Activated CD4-positive, alpha-beta T cell treated with anti-CD3 and anti-CD28 coated beads, Interleukin-2, amount 50 U/mL, for 4 hours (primary cell): ENCODE measurements at places on chromosomes 4 and X.

GRCh38 chr4:138405934-138406567, 163.9 kb upstream of the SLC7A11 start:
- no peak for DNase-seq

DNA sequence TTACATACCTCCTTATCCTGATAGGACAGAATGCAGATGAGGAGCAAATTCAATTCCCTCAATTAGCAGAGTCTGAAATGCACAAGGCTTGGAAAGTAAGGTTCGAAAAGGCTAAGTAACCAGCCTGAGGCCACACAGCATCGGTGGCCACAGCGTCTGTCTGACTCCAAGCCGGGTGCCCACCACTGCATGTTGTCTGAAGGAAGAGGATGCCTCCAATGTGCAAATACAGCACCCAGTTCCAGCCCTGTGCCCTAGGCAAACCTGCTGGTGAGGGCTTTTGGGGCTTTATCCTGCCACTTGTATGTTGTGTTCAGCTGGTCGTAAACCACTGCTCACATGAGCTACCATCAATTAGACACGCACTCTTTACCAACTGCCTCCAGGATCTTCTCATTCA, 48.6 kb upstream of the PPP2R2C start:
- DNase-seq, result no peak

GRCh38 chrX:50470103-50471031, at the start of gene DGKK:
Gene DGKK, minus strand, starts transcription at chrX:50470825. Its CDS starts 147 bp downstream, at chrX:50470678.
- no peak for DNase-seq

DNA sequence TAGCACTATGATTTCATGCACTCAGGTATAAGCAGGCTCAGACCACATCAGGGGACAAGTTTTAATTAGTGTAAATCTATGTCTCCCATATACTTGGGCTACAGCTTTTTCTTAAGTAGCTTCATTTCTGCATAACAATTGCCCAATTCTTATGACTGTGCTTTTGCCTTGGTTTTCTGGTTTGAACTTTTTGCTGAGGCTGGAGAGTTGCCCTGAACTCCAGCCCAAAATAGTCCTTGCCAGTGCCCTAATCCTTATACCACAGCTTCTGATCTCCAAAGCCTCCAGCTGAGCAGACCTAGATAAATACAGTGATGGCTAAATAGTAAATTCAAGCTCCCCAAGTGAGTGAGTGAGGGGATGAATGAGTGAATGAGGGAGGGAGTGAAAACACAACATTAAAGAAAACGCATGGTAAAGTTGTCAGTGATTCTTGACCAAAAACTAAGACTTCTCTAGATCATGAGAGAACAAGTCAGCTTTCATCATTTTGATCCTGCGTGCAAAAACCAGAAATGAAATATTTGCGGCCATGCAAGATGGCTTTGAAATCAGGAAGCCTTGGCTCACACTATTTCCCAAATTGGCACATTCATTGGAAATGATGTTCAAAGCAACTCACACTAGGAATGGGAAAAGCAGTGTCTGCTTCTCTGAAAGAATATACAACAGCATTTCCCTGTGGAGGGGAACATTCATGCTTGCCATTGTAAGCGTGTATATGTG, 437.1 kb upstream of the CTSO start:
- no peak for DNase-seq

GRCh38 chr4:74661427-74662201, 132.7 kb downstream of the BTC start:
- DNase-seq, result no peak

DNA sequence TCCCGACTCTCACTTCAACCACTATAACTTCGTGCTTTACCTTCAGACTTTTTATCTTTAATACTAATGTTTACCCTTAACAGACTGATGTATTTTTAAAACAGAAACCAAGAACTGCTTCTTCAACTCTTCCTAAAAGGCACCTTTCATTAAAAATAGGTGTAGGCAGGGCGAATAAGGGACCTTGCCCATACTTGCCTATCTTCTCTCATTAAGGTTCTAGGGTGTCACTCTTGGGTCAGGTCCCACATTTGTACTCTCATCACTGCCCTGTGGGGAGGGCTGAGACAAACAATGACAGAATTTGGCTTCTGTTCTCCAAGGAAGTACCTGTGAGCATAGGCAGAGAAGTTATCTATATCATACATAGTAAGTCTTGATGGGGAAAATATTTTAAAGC, 69.7 kb downstream of the ANKRD50 start:
- no peak for DNase-seq

DNA sequence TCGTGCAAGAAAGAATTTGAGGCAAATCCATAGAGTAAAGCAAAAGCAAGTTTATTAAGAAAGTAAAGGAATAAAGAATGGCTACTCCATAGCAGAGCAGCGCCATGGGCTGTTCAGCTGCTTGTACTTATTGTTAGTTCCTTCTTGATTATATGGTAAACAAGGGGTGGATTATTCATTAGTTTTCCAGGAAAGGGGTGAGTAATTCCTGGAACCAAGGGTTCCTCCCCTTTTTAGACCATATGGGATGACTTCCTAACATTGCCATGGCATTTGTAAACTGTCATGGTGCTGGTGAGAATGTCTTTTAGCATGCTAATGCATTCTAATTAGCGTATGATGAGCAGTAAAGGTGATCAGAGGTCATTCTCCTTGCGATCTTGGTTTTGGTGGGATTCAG, 23.5 kb upstream of the CEP135 start:
- no peak for DNase-seq
